Esophagus muscularis mucosa (tissue), 4 donors: ENCODE measurements at places on chromosomes 16 and 17. TPM values are rescaled to one million over a fixed set of nuclear protein-coding genes. Genes with fewer than 3 reads are reported as not detected.

The CTF1 gene
- total RNA-seq, result 18.8 TPM

The MSRB1 gene
- total RNA-seq, result 46.0 TPM

The KRTAP2-3 gene
- not detected for total RNA-seq

The LYZL6 gene
- not detected for total RNA-seq

The TAOK2 gene
- total RNA-seq, result 63.6 TPM

The CDIP1 gene
- total RNA-seq, result 30.2 TPM

The KLHL10 gene
- total RNA-seq, result 1.7 TPM

The CLEC19A gene
- not detected for total RNA-seq

The KRT17 gene
- total RNA-seq, result not detected

The AANAT gene
- total RNA-seq, result not detected

The CNGB1 gene
- total RNA-seq, result under 0.01 TPM

The SLFN14 gene
- not detected for total RNA-seq

- H3K4me1 ChIP-seq, result peaks cover 30% of the 10 kb centered on the region
- no peak overlapping the region for H3K27ac ChIP-seq
- H3K27me3 ChIP-seq, result no peaks in the 10 kb centered on the region
- H3K4me3 ChIP-seq, result no peak overlapping the region
- DNase-seq, result no peak
These were observed 8.8 kb upstream of the KRT31 start for GRCh38 chr17:41406205-41406604.

DNA sequence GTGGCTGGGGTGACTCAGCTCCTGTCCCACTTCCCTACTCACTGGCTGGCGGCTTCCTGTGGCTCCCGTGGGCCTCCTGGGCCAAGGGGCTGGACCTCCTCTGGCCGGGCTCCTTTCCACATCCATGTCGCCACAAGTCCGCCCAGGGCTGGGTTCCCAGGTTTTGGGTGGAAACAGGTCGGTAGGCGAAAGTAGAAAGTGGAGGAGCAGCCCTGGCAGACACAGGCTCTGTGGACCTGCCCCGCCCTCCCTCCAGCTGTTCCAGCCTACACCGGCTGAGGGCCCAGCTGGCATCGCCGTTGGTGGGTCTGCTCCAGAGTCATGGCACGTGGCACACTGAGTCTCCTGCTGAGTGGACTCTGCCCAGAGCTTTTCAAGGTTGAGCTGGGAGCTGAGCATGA, 28.7 kb downstream of the GSE1 start:
- H3K4me1 ChIP-seq, result peaks cover 33% of the 10 kb centered on the region
- DNase-seq, result no peak
- no peak overlapping the region for H3K4me3 ChIP-seq
- H3K27ac ChIP-seq, result no peak overlapping the region
- peaks cover 14% of the 10 kb centered on the region for H3K36me3 ChIP-seq

DNA sequence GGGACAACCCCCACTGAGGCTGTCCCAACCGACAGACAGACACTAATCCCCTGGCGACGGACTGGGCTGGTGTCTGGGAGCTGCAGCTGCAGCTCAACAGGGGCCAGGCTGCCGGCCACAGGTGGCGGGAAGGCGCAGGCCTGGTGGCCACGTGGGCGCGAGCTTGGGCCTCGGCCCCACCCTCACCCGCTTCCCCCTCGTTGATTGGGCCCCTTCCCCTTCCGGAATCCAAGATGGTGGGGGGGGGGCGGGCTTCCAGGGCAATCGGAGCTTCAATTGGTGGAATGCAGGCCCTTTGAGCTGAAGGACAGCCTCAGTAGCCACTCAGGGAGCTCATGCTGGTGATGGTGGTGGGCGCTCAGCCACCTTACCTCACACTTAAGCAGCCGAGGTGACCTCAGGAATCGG, 8.7 kb upstream of the TBX4 start:
- peak; percentile 83 for DNase-seq
- no peaks in the 10 kb centered on the region for H3K4me1 ChIP-seq
- H3K4me3 ChIP-seq, result no peak overlapping the region
- no peaks in the 10 kb centered on the region for H3K27me3 ChIP-seq

GRCh38 chr16:4944333-4945281, 7.7 kb upstream of the PPL start:
- peak overlapping the region; percentile 88 for H3K27ac ChIP-seq
- H3K4me1 ChIP-seq, result peaks cover 37% of the 10 kb centered on the region
- peak overlapping the region; percentile 8 for H3K4me3 ChIP-seq
- DNase-seq, result peak; percentile 97
- H3K27me3 ChIP-seq, result no peaks in the 10 kb centered on the region
- H3K36me3 ChIP-seq, result no peaks in the 10 kb centered on the region

- DNase-seq, result no peak
- no peaks in the 10 kb centered on the region for H3K36me3 ChIP-seq
- no peaks in the 10 kb centered on the region for H3K4me1 ChIP-seq
- H3K27me3 ChIP-seq, result no peaks in the 10 kb centered on the region
- no peak overlapping the region for H3K27ac ChIP-seq
- H3K4me3 ChIP-seq, result no peak overlapping the region
These were observed 38.5 kb upstream of the SLC47A1 start for GRCh38 chr17:19494961-19495806.

DNA sequence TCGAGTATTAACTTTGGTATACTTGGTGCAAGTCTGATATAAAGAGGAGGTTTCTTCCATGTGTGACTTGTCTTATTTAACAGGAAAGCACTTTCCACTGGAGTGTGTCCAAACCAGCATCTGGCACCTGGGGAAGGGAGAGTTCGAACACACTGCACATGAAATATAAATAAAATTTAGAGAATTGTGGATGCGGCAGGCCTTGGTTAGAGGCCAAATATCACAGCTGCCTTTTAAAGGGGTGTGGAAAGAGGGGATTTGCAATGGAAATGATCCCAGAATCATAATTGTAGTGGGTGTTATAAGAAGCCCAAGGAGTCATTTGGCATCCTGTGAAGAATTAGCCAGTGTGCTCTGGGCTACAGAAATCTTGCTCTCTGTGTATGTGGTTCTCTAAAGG, 4.3 kb upstream of the NXN start:
- no peak for DNase-seq
- H3K4me1 ChIP-seq, result peaks cover 16% of the 10 kb centered on the region
- H3K36me3 ChIP-seq, result no peaks in the 10 kb centered on the region
- no peaks in the 10 kb centered on the region for H3K27me3 ChIP-seq
- H3K4me3 ChIP-seq, result no peak overlapping the region
- H3K27ac ChIP-seq, result no peak overlapping the region

GRCh38 chr17:37678036-37678435, 34.8 kb upstream of the DDX52 start:
- H3K36me3 ChIP-seq, result no peaks in the 10 kb centered on the region
- no peak overlapping the region for H3K27ac ChIP-seq
- no peak overlapping the region for H3K4me3 ChIP-seq
- no peaks in the 10 kb centered on the region for H3K27me3 ChIP-seq

DNA sequence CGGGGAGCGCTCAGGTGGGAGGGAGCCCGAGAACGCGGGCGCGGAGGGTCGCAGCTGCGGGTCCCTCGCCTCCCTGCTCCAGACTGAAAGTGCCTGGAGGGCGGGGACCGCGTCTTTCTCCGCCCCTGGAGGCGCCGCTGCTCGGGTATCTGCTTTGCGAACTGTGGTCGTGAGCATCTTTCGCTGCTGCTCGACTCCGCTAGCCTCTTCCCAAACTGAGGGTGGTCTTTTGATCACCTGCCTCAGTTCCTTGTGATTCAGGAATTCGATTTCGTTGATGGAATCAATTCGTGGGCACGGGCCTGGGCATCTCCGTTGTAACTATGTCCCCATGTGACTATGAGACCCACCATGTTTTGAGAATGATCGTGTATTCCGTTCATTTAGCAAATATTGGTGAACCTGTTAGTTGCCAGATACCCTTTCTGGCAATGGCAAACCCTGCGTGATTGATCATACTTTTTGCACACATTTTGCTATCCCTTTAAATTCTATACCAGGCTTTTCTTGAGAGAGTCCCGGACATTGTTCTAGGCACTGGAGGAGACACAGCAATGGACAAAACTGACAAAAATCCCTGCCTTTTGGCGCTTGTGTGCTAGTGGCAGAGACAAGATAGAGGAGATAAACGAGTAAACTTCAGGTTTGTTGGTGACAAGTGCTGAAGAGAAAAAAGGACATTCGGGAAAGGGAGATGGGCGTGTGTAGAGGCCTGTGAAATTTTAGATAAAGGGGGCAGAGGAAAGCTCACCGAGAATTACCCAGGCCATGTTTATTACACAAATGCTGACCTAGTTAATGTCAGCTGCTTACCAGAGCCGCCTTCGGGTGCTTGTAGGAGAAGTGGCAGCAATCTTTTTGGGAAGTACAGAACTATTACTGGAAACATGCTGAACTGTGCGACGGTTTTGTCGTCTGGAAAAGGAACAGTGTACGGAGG, 948 bp downstream of the UTP18 start:
- peaks cover 60% of the 10 kb centered on the region for H3K4me1 ChIP-seq
- H3K27me3 ChIP-seq, result no peaks in the 10 kb centered on the region
- peak overlapping the region; percentile 98 for H3K4me3 ChIP-seq
- peak overlapping the region; percentile 99 for H3K27ac ChIP-seq
- H3K36me3 ChIP-seq, result peaks cover 28% of the 10 kb centered on the region

GRCh38 chr16:10081201-10081940, 100.9 kb downstream of the GRIN2A start:
- H3K4me3 ChIP-seq, result no peak overlapping the region
- no peaks in the 10 kb centered on the region for H3K36me3 ChIP-seq
- DNase-seq, result no peak
- peak overlapping the region; percentile 62 for H3K27ac ChIP-seq
